T1000 (cell line): ENCODE measurements at places on chromosomes 2 and 18.

DNA sequence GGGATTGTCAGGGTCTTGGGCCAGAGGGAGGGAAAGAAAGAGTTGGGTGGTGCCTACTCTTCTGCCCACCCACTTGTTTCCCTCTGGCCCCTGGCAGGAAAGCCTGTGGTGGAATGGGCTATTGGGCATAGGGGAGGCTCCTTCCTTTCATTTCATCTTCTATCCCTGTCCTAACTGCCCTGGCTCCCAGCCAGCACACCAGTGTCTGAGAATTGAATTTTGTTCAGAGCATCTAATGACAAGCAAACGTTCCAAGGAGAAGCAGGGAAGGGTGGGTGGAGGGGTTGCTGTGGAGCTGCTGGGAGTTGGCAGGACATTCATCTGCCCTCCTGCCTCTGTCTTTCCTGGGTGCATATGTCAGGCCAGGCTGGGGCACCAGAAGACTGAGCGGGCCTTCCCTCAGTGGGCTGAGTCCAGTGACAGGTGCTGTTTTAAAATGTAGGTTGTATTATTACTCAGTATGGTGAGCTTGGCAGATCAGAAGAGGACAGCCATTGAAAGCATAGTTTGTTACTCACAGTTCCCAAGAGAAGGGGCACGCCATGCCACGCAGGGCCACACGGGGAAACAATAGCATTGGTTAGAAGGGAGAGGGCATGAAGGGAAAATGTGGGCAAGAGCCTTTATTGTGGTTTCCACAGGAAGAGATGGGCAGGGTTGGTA is 171.9 kb downstream of the ACOXL start:
- DNase-seq, result no peak

DNA sequence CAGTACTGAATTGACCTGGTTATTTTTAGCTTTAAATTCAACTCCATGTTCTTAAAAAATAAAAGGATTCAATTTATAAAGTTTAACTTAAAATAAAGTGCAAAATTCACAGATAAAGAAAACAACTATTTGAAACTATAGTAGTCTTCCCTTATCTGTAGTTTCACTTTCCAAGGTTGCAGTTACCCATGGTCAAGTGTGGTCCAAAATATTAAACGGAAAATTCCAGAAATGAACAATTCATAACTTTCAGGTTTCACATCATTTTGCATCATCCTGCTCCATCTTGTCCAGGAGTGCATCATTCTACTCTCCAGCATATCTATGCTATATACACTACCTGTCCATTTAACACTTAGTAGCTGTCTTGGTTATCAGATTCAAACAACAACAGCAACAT is 54.5 kb upstream of the ZNF804A start:
- no peak for DNase-seq

GRCh38 chr2:229179628-229180027 is 91.5 kb downstream of the PID1 start:
- no peak for DNase-seq

DNA sequence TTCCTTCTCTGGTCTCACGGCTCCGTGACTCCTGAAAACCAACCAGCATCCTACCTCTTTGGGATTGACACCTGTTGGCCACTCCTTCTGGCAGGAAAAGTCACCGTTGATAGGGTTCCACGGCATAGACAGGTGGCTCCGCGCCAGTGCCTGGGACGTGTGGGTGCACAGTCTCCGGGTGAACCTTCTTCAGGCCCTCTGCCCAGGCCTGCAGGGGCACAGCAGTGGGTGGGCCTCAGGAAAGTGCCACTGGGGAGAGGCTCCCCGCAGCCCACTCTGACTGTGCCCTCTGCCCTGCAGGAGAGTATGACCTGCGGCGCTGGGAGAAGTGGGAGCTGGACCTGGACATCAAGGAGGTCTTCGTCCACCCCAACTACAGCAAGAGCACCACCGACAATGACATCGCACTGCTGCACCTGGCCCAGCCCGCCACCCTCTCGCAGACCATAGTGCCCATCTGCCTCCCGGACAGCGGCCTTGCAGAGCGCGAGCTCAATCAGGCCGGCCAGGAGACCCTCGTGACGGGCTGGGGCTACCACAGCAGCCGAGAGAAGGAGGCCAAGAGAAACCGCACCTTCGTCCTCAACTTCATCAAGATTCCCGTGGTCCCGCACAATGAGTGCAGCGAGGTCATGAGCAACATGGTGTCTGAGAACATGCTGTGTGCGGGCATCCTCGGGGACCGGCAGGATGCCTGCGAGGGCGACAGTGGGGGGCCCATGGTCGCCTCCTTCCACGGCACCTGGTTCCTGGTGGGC is 10.0 kb downstream of the PROC start:
- no peak for DNase-seq

- DNase-seq, result no peak
Observed at GRCh38 chr18:31241425-31241824, 76.5 kb upstream of the DSG1 start.

DNA sequence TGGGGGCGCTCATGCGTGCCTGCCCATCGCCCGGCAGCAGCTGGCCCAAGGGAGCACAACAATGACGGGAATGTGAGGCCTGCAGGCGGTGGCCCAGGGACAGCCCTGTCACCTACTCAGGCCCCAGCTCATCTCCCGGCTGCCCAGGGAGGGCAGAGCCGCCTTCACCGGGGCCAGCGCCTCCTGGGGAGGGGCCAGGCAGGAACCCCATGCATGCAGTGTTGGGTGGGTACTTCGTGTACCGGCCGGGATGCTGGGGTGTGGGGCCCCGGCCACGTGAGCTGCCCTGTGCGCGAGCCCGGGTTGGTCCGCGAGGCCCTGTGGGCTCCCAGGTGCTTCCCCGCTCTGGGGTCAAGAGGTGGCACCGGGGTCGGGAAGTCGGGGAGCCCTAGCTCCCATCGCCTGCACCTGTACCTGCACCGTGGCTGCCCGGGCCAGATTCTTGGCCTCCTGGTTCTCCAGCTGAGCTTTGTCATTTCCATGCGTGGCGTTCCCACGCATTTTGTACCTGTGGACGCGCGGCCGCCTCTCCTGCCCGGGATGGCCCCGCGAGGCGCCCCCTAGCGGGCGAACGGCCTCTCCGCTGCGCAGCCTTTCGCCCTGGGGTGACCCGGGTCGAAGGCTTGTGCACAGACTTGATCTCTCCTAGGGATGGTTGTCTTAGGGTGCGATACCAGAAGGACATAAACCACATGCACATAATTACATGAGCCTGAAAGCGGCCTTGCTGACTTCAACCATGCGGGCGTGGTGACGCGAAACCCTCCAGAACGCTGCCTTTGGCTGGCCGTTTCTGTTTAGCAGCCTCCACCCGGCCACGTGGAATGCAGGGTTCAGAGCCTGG is 950 bp downstream of the KLHL30 start:
- no peak for DNase-seq

DNA sequence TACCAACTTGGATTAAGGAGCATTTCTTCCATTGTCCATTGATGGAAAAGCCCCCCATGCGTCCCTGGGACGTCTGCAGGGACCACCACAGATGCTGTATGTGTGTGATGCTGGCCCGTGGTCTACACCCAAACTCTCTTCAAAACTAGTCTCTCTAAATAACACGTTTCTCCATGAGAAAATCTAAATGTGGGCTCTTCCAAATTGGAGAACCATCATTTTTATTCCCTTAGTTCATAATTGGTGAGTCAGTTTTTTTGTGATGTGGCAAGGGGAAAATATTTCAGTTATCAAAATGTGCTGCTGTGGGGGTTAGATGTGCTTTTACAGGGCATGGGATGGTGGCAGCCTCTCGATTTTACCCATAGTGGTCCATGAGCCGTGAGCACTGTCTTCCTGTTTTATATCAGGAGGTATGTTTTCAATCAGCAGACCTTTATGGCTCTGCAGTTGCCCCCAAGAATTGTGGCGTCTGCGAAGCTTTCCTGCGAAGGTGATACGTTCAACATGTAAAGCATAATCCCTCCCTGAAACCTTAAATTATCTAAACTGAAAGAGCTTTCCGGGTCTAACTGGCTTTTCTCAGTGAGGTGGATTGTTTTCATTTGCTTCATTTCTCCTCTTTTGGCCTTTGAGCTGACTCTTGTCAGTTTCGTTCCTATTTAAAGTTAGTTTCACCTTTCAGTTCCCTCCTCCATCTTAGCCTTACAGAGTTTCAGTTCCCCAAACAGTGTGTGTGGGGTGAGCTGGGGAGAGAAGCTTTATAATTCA is 78.4 kb downstream of the SETBP1 start:
- no peak for DNase-seq

DNA sequence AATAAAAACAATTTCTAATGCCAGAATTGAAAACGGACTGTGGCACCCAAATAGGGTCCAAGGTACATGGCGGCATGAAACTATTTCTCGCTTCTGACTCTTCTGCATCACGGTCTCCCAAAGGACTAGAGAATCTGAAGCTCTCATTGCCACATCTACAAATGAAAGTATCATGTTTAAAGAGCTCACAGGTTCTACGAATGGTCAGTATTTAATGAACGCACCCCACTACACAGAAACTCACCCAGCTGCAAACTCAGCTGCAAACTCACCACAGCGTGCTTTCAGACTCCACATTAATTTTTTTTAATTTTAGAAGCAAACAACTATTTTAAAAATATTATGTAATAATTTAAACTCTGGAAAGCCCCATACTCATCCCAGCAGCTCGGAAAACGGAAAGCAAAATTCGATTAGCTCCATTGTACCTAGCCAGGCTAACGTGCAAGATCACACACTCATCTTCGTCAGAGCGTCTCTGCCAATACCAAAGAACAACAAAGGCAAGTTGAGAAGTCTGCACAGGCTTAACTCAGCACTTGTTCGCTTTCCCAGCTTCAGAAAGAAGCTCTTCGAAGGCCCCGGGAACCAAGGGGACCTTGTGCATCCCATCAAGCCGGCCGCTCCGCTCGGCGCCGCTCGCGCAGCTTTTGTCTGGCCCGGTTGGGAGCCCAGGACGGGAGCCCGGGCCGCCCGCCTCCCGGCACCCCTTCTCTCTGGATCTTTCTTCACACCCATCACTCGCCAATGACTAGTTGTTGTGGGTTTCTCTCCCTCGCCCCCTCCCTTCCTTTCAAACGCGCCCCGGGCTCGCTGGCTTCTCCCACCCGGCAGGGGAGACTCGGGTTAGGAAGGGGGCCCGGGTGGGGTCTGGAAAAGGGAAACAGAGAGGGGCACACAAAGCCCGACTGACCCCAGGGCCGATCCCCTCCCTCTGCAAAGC is 785 bp downstream of the CLASP1 start:
- no peak for DNase-seq

GRCh38 chr18:75053028-75053629 is 155.8 kb downstream of the PTGR3 start:
- DNase-seq, result no peak

DNA sequence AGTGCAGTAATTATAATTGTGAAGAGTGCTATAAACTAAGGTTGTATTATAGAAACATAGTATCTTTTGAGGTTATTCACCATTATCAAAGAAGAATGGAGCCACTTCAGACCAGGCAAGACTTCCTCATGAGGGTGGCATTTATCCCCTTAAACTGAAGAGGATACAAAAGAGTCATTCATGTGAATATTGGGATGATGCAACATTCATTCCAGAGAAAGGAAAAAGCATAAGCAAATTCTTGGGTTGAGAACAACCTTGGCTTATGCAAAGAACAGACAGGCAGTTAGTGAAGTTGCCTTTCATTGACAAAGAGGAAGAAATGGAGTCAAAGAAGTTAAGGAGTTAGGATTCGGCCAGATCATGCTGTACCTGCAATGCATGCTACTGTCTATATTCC is 682.5 kb downstream of the MBD2 start:
- DNase-seq, result no peak

DNA sequence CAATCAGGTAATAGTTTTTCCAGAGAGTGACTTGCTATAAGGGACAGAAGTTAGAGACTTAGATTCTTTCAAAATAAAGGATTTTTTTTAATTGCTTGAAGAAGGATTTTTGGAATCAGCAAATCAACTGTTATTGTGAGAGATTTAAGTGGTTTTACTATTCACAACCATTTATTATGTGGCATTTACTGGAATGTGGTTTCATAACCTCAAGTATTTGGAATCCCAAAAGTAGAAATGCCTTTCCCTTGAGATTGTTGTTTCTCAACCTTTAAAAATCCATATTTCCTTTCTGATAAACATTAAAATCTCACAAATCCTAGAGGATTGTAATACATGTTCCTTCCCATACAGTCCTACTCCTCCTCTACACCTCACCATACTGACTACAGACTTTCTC is 5.0 kb downstream of the TANK start:
- no peak for DNase-seq

DNA sequence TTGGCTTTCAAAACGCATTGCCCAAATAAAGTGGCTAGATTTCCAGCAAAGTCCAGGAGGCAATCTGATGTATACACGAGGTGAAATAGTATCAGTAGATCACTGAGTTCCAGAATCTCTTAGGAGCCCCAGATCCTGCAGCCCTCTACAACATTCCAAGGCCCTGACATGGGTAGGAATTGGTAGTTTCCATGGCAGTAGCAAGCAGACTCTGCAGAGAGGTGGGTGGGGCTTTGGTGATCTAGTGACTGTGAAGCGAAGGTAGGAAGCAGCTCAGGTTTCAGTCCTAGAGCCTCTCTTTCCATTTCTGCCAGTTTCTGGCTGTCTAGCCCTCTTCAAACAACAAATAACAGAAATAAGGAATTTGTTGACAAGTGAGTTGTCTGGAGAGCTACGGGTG is 13.8 kb upstream of the SGPP2 start:
- DNase-seq, result no peak

GRCh38 chr2:9373047-9373446 is 50.3 kb downstream of the ITGB1BP1 start:
- no peak for DNase-seq

GRCh38 chr2:58494071-58494501 is 253.0 kb upstream of the FANCL start:
- no peak for DNase-seq

GRCh38 chr2:8332646-8333045 is 349.2 kb upstream of the ID2 start:
- no peak for DNase-seq

- no peak for DNase-seq
Observed at GRCh38 chr18:74722237-74722636, 124.6 kb downstream of the ZNF407 start.

- no peak for DNase-seq
Observed at GRCh38 chr2:190846746-190847145, 33.9 kb upstream of the GLS start.

GRCh38 chr2:141137122-141137693 is 993.6 kb downstream of the LRP1B start:
- DNase-seq, result no peak

DNA sequence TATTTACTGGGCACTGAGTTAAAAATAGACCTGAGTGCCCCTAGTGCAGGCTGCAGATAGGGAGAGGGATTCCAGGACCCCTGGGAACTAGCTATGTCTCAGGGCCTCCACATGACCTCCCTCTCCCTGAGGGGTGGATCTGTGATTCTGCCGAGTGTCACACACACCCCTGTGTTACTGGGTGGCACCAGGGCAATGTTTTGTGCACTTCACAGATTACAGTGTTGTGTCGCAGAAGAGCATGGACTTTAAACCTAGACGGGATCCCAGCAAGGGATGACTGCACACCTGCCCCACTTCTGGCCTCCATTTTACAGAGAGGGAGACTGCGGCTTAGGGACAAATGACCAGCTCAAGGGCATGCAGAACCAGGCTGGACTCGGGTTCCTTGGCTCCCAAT is 65.6 kb downstream of the ZFP36L2 start:
- no peak for DNase-seq

GRCh38 chr2:182912518-182912915 is 46.1 kb upstream of the FRZB start:
- no peak for DNase-seq
